ENCODE measurements at places on chromosomes 7 and 10. TPM values are rescaled to one million over a fixed set of nuclear protein-coding genes. Genes with fewer than 3 reads are reported as not detected.
A peak's percentile ranks its signal among the peaks of the same experiment; 100 is the strongest.

DNA sequence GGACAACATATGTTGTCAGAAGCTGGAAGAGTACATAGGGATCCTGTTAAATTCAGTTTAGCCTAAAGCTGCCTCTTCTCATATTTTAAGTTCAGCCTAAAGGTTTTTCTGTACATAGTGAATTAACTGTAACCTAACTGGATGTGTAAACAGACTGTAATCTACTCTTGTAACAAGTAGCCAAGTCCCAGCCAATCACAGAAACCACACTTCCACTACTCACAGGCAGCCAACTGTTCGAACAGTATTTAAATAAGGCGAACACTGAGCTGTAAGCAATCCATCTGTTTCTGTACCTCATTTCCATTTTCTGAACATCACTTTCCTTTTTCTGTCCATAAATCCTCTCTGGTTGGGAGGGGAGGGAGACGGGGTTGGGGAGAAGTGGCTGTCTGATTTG lies 15.0 kb upstream of the STN1 start:
- no peak for DNase-seq

DNA sequence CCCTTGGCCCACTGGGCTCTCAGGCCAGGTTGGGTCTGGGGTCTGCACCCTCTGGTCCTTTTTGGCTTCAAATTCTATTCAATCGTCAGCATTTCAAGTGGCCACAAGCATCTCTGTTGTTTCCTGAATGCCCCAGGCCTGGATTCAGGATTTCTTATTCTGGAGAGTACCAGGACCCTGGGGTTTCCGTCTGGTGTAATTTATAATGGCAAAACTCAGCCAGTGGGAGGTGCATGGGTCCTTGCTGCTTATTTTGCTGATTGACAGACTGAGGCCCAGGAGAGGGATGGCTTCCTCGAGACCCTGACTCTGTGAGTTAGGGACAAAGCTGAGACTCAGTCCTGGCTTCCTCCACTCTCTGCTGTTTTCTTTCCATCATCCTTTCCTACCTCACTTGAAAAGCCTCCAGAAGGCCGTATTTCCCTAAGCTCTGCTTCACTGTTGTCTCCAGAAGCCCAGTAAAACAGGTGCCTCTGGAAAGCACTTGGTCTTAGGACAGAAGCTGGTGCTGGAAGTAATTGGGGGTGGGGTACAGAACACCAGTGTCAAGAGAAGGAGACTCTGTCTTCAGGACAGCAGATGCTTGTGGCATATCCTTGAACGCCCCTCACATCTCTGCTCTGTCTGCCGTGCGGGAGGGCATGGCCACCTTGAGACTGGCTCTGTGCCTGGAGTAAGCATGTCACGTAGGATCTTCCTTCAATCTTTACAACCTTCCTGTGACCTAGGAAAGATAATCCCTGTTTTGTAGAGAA lies 39.4 kb upstream of the SH2D4B start:
- DNase-seq, result no peak

DNA sequence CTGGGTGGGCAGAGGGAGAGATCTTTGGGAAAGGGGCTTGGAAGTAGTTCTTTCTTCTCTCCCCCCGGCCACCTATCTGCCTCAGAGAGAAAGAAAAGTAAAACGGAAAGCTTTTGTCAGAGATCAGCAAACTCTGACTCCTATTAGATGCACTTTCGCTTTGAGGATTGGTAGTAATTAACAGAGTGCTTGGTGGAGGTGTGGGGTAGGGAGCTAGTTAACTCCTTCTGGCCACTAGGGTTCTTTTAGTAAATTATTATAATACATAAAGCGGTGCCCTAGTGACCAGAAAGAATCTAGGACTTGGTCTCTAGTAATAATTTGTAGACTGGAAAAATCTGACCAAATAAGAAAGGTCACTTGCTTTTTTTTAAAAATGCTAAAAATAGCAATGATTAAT lies 54.6 kb downstream of the CPVL start:
- no peak for DNase-seq

GRCh38 chr7:74061840-74062539 lies 21.6 kb upstream of the LIMK1 start:
- peak; percentile 81 for DNase-seq

The TRIM4 gene
- polyA plus RNA-seq, result 16.6 TPM

- no peak for DNase-seq
These were observed 66.7 kb upstream of the EZH2 start for GRCh38 chr7:148950806-148951205.

DNA sequence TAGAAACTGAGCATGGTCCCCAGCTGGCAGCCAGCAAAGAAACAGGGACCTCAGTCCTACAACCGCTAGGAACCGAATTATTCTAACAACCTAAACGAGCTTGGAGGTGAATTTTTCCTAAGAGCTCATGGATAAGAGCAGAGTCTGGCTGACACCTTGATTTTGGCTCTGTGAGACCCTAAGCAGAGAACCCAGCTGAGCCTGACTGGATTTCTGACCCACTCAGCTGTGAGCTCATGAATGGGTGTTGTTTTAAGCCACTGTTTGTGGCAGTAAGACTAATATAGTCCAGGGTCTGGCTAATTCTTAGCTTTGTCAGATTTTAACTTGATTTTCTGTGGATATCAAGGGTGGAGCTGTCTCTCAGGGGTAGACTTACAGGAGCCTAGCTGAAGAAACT lies 77.1 kb downstream of the KAT6B start:
- no peak for DNase-seq

Measured in muscle of back (tissue), 13 donors.